ENCODE measurements at places on chromosomes 3 and 15. TPM values are rescaled to one million over a fixed set of nuclear protein-coding genes. Genes with fewer than 3 reads are reported as not detected.

DNA sequence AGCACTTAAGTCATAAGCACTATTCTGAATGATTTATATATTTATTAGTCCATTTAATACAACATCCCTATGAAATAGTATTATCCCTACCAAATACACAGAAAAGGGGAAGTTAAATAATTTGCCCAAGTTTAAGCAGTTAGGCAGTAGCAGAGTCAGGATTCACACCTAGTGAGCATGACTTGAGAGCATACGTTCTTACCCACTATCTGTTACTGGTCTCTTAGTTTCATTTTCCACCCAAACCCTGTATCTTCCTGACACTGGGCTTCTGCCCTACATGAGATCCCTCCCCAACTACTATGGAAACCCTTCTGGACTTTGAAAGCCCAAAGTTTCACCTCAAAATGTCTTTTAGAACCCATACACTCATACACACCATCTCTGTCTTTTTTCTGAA lies 4.4 kb upstream of the ATOSA start:
- DNase-seq = no peak

DNA sequence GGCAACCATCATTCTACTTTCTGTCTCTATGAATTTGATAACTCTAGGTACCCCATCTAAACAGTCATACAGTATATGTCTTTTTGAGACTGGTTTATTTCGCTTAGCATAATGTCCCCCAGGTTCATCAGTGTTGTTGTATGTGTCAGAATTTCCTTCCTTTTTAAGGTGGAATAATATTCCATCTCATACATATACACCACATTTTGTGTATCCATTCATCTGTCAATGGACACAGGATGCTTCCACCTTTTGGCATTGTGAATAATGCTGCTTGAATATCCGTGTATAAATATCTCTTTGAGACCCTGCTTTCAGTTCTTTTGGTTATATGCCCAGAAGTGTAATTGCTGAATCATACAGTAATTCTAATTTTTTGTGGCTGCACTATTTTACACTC lies 10.4 kb upstream of the ZFAND6 start:
- DNase-seq = no peak

GRCh38 chr15:39704689-39705088 lies 78.0 kb downstream of the FSIP1 start:
- DNase-seq = no peak

- DNase-seq = no peak
Measured at GRCh38 chr15:27278761-27279160, 307.8 kb downstream of the GABRG3 start.

ZNF620 gene
- total RNA-seq = 4.8 TPM
